ENCODE measurements at places on chromosomes 7 and 10. TPM values are rescaled to one million over a fixed set of nuclear protein-coding genes. Genes with fewer than 3 reads are reported as not detected.

- H3K27ac ChIP-seq = no peak overlapping the region
- H3K27me3 ChIP-seq = peaks cover 10% of the 10 kb centered on the region
- H3K4me1 ChIP-seq = no peaks in the 10 kb centered on the region
- no peaks in the 10 kb centered on the region for H3K36me3 ChIP-seq
- DNase-seq = no peak
Measured at GRCh38 chr10:113519681-113520115, 33.2 kb upstream of the HABP2 start.

Gene MYL10
- not detected for total RNA-seq

Gene MOGAT3
- total RNA-seq = not detected

DNA sequence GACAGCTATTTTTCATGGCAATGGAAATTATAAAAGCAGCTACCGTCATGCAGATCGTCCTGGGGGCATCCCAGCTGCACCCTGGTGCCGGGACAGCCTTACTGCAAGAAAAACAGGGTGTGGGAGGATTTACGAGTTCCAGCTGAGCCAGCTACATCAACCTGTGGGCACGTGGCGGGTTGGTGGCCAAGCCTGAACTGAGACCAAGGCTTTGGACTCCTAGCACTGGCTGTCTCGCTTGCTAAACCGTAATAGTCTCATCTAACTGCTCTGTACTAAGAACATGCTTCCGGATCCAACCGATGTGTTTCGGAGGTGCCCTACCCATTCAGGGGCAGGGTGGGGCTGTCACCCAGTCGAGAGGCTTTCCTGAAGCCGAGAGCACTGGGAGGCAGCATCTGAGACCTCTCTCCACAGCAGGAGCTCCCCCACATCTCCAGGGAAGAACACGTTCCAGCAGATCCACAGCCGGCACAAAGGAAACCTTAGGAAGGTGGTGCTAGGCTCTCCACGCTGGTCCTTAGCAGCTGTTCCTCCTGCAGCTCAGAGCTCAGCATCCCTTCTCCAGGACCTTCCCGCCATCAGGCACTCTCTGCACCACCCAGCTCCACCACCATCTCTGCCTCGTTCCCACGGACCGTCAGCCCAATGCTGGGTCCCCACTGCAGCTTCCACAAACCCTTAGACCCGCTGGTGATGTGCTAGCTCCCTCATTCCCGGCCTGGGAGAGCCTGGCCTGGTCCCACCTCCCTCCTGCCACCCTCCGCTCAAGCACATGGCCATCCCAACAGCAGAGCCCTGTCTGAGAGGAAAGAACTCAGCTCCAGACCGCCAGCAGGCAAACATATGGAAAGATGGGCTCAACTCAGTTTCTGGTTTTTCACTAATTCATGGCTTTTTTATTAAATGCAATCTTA lies 158.5 kb downstream of the PTPRN2 start:
- no peak overlapping the region for H3K27ac ChIP-seq
- no peak for DNase-seq
- H3K27me3 ChIP-seq = peaks cover 1% of the 10 kb centered on the region
- H3K4me1 ChIP-seq = no peaks in the 10 kb centered on the region
- H3K36me3 ChIP-seq = no peaks in the 10 kb centered on the region

Gene LSM5
- 71.6 TPM for total RNA-seq
